GM18507 (cell line): ENCODE measurements at places on chromosomes 6 and 20.

DNA sequence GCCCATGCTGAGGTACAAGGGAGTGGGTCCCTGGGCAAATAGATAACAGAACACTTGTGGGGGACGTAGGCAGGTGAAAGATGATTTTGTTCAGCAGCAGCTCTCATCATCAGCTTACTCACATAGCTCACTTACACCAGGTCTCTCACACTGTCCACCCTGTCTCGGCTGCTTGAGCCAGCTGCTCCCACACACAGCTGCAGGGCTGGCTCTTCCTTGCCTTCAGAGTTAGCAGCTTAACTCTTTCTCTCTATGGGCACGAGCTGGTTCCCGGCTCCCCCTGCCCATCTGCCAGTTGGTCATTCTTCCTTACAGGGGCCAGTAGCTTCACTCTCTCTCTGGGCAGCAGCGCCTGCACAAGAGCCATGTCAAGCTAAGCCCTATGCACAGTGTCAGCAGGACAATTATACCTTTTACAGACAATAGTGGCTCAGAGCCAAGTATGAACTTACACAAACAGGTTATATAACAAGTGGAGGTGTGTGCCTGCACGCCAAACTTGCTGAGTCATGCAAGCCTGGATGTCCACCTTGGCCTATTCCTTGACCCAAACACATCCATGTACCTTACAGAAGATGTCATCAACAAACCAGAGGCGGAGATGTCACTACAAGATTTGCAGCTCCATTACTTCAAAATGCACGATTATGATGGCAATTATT is 18.7 kb downstream of the ZNF391 start:
- no peak for DNase-seq

GRCh38 chr6:52995913-52996645 is 995 bp upstream of the GSTA4 start:
- no peak for DNase-seq

GRCh38 chr6:107491138-107491609 is 1.3 kb downstream of the SOBP start:
- no peak for DNase-seq

- no peak for DNase-seq
Measured at GRCh38 chr6:129662406-129662766, 47.6 kb downstream of the ARHGAP18 start.

DNA sequence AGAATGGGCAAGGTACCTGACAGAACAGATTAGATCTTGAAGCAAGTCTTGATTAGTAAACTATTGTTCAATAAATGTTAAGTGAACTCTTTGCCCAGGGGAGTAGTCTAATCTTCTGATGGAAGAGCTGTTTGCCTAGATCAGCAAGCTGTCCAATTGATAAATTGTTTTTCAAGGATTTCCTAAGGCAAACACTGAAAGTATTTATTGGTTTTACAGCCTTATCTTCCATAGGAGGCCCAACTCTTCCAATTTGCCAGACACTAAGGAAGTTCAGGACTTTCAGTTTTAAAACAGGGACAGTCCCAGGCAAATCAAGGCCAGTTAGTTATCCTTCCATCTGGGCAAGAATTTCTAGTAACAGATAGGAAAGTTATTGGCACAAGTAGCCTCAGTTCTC is 1.8 kb upstream of the C6orf163 start:
- no peak for DNase-seq

DNA sequence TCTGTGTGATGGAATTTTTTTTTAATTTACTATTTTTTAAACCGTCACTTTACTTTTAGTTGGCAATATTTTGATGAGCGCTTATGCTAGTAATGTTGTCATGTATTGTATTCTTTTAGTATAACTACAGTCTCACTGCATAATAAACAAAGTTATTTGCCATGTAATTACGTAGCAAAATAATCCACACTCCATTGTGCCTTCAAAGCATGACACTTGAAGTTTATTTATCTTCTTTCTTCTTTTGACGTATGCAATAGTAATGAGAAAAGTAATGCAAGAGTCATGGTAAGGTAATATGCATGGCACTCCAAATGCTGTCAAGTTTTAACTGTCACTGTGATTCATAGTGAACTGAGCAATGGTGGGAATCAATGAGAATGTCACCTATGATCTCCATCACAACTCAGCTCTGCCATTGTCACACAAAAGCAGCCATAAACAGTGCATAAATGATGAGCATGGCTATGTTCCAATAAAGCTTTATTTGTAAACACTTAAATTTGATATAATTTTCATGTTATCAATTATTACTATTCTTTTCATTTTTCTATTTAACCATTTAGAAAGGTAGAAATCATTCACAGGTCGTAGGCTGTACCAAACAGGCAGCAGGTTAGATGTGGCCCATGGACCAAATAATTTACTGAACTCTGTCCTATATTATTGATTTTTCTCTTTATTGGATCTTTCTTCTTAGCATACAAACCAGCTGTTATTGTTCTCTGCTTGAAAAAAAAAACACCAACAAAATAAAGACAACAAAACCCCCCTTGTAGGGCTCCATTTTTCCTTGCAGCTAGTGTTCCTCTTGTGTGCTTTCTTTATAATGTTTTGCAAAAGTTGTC is 27.1 kb downstream of the RNF217 start:
- DNase-seq: no peak

DNA sequence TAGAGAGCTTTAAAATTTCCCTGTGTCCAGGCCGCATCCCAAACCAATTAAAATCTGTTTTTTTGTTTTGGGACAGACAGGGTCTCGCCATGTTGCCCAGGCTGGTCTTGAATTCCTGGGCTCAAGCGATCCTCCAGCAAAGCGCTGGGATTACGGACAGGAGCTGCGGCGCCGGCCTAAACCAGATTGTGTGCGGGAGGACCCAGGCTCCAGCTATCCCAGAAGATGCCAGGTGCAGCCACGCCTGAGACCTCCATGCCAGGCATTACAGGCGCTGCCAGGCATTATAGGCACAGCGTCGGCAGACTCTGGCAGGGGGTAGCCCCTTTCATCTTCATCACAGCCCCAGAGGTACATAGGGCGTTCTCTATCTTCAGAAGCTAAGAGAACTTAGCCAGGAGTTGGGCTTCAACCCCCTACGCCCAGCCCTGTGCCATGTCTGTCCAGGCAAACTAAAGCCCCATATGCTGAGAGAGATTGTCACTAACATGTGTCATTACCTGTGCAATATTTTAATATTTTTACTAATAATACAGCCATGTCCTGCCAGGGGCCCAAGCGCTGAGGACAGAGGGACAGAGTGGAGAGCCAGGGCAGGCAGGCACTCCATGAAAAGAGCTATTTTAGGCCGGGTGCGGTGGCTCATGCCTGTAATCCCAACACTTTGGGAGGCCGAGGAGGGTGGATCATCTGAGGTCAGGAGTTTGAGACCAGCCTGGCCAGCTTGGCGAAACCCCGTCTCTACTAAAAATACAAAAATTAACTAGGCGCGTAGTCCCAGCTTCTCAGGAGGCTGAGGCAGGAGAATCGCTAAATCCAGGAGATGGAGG is 9.8 kb upstream of the GRM4 start:
- no peak for DNase-seq

DNA sequence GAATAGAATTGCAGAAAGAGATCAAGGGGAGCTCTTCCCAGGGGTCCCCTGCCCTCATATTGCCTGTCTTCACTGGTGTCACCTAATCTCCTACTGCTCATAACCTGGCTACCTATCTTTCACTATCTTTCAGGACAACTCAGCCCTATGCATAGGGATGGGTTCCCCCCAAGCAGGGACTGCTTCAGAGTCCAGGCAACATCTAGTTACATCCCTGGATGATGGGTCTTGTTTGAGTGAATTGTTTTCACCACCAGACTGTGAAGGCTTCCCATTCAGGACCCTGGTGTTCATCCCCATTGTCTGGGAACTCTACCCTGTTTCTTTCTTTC is 850 bp upstream of the HECA start:
- DNase-seq: no peak

GRCh38 chr20:49503176-49503575 is 20.7 kb upstream of the KCNB1 start:
- DNase-seq: no peak

DNA sequence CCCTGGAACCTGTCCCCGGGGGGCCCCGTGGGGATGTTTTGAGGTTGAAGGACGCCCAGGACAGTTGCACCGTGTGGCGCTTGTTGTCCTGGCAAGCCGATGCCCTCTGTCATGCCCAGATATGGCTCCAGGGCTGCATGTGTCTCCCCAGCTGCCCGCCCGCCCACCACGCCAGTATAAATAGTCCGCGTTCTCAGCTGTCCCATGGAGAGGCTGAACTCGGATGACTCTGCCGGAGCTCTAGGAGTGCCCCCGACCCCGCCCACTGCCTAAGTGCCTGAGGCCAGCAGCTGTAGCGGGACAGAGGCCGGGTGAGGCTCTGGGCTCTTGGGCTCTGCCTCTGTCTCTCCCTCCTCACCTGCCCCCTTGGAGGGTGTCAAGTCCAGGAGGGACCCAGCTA is 83.0 kb upstream of the GATA5 start:
- no peak for DNase-seq

GRCh38 chr6:152173321-152173720 is 365.8 kb downstream of the ESR1 start:
- DNase-seq: no peak

- DNase-seq: no peak
Measured at GRCh38 chr6:2157441-2158127, 87.8 kb downstream of the GMDS start.

DNA sequence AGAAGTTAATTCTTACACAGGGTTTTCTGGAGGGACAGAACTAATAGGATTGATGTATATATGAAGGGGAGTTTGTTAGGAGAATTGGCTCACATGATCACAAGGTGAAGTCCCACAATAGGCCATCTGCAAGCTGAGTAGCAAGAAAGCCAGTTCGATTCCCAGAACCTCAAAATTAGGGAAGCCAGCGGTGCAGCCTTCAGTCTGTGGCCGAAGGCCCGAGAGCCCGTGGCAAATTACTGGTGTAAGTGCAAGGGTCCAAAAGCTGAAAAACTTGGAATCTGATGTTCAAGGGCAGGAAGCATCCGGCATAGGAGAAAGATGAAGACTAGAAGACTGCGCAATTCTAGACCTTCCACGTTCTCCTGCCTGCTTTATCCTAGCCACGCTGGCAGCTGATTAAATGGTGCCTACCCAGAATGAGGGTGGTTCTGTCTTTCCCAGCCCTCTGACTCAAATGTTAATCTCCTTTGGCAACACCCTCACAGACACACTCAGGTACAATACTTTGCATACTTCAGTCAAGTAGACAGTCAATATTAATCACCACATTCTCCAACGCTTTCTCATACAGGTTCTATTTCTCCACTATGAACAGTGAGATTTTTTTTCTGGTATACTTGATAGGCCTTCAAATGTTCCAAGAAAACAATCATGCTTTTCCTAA is 357.0 kb downstream of the LAMA2 start:
- DNase-seq: no peak

- DNase-seq: no peak
Measured at GRCh38 chr20:46401478-46401860, 4.9 kb downstream of the ELMO2 start.

DNA sequence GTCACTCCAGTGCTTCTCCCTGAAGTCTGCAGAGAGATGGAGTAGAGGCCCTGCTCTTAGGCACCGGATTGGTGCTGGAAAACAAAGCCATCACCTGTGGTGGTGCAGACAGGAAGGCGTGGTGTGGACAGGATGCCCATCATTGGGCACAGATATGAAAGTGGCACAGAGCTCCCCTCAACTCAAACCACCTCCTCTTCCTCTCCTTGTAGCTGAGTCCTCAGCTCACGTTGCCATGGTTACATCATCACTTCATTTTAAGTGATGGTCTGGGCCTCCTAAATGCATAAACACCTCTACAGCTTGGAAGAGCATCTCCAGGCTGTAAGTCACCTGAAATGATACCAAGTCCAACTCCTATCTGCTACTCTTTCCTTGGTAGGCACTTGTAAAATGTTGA is 8.0 kb upstream of the RTF2 start:
- DNase-seq: no peak

DNA sequence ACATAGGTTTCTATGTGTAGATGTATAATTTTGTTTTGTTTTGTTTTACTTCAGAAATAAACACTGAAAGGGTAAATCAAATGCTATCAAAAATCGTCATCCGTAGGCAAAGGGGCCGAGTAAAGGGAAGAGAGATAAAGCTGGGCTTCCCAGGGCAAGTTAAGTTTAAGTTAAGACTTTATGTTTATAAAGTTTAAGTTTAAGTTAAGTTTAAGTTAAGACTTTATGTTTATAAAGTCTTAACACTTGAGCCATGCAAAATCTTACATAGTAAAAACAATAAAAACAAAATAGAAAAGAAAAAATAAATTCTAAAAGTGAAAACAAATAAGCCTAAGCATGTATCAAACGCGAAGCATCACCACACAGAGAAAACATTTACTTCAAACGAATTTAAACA is 216.1 kb upstream of the SYNDIG1 start:
- no peak for DNase-seq

DNA sequence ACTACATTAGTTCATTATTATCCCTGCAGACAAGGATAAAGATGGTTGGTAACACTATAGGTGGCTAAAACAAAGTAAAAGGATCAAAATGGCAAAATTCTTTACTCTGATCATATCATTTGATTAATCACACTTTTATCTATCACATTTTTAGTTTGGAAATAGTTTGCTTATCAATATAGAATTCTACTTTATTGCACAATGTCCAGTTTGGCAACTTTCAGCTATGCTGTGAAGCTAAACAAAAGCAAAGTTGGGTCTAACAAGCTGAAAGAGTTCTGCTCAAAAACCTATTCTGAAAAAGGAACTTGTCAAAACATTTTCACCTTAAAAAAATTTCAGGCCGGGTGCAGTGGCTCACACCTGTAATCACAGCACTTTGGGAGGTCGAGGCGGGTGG is 7.9 kb upstream of the LATS1 start:
- no peak for DNase-seq

GRCh38 chr20:58576603-58576970 is 61.4 kb upstream of the APCDD1L start:
- DNase-seq: no peak

DNA sequence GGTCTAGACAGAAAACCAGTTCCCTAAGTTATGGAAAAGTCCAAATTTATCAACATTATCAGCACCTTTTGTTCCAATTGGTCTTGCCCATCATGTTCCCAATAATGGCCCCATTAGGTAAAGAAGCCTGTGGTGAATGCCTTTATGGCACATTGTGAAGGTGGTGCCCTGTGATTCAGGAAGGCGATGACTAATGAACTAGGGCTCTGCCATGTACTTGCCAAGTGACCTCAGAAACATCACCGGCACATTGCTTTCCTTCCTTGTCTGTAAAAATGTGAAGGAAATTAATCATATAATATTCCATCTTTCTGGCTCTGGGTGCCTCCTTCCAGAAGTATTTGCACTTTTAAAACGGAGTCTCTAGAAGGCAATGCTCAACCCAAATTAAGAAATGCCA is 132.3 kb downstream of the UNC5CL start:
- DNase-seq: no peak

DNA sequence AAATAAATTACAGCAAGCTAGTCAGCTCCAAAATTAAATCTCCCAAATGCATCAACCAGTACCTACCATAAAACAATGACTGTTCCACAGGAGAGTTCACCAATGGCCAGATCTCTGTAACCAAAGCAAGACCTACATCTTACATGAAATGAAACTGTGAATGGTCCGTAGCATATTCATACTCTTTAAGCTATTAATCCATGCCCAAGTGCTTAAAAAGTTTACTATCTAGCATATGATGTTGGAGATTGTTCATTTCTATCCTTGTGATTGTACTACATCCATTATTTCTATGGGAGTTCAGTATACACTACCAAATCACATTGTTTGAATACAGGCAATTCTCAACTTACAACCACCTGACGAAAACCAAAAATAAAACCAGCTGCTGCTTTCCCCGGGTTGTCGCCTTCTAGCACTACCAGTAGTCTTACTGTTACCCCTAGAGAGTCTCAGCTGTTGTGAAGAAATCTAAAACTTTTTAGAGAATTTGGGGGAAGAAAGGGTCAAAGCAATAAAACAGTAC is 38.0 kb downstream of the HIVEP2 start:
- no peak for DNase-seq
